ENCODE measurements at places on chromosomes 3 and 15.

DNA sequence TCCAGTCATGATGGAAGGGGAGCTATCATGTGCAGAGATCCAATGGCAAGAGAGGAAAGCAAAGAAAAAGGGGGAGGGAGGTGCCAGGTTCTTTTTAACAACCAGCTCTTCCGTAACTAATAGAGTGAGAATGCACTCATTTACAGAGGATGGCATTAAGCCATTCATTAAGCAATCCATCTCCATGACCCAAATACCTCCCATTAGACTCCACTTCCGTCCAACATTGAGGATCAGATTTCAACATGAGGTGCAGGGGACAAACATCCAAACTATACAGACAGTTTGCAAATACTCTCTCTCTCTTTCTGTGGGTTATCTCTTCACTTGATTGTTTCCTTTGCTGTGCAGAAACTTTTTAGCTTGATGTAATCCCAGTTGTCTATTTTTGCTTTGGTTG lies 21.2 kb downstream of the ZDHHC23 start:
- DNase-seq: no peak

DNA sequence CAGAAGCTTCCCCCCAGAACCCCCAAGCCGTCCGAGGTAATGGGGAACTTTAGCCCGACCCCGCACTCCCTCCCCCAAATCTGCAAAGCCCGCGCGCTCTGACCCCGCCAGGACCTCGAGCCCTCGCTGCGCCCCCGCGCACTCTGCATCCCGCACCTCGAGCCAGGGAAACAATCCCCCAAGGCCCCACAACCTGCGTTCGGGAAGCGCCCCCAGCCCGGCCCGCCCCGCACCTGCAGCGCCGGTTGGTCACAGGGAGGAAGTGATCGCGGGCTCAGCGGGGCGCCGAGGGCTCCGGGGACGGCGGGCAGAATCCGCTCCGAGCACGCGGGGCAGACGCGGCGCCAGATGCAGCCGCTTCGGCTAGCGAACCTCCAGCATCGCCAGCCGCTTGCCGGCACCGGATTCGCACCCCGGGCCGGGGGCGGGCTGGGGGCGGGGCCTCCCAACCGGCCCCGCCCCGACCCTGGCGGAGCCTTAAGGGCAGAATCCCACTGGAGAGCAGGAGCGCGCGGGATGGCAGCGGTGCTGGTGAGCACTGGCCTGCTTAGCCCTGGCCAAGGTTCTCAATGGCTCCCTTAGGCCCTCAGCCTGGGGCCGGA lies at the start of gene CAMKV:
CAMKV (minus strand) TSS at position 382 of the 602 bp plus-strand sequence. CDS start 7,518 bp downstream, outside the sequence.
- no peak for DNase-seq

DNA sequence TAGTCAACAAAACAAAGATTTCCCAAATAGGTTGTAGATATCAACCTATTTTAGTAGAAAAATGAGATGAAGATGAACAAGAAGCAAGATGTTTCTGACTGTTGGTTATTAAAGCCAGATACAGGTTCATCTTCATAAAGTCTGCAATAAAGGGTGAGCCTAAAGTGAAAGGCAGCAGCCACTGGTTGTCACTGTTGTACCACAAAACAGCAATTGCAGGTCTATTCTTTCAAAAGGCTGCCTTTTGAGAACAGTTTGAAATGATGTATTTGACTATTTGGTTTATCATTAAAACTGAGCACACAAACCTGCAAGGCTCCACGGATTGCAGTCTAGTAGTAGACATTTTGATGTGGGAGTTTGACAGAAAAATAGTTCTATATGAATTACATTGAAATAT lies 543.4 kb downstream of the GBE1 start:
- DNase-seq: no peak

GRCh38 chr15:84598250-84598649 lies 2.6 kb upstream of the ZSCAN2 start:
- DNase-seq: no peak

DNA sequence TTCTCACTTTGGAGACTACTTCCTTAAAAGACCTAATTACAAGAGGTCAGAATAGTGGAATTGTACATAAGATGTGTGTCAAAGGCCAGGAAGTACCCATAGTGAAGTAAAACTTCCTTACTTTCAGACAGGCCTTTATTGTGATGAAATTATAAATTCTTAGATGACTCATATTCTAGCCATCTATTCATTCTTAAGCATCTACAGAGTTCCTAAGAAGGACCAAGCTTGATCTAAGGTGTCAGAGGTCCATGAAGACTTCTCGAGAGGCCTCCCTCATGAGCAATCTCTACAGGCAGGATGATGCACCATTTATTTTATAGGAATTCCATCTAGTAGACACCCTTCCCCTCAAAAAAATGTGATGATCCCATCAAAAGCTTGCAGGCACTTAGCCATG lies 493.3 kb downstream of the MAGI1 start:
- no peak for DNase-seq

GRCh38 chr15:91476861-91477260 lies 376.6 kb upstream of the SLCO3A1 start:
- no peak for DNase-seq

- no peak for DNase-seq
Observed at GRCh38 chr3:128395500-128396162, 71.1 kb downstream of the DNAJB8 start.

GRCh38 chr15:67031331-67031730 lies 34.1 kb upstream of the SMAD3 start:
- no peak for DNase-seq

DNA sequence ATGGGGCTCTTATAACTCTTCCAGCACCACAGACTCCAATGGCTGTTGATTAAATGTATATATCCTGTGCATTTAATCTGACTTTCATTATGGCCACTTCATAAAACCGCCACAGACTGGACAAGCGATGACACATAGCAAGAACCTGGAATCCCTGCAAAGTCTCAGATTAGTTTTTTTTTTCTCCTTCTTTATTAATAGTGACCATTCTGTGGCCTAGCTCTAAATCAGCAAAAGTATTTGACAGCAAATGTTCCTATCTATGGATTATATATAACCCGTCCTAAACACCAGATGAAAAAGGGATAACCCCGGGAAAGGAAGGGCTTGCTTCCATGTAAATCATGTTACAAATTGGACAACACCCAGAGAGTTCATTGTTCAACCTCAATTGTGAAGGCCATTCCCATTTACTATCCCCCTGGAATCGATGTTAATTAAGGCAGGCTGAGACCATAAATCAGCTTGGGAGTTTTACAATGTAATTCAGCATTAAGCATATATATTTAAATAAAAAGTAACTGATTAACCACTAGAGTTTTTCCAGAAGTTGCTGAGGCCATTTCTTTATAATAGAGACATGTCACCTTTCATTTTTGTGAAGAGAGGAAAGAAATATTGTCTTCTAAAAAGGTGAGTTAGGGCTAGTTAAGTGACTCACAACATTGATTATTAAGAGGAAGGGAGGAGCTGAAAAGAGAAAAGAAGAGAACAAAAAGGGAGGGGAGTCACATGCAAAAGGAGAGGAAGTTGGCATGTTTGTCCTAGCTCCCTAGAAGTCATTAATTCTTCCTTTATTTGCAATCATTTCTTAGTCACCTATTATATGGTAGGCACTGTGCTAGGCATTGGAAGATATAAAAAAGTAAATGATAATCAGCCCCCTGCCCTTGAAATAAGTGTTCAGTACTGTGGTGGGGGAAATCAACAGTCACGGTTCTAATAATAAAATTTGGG lies 26.2 kb downstream of the ALDH1A2 start:
- no peak for DNase-seq

DNA sequence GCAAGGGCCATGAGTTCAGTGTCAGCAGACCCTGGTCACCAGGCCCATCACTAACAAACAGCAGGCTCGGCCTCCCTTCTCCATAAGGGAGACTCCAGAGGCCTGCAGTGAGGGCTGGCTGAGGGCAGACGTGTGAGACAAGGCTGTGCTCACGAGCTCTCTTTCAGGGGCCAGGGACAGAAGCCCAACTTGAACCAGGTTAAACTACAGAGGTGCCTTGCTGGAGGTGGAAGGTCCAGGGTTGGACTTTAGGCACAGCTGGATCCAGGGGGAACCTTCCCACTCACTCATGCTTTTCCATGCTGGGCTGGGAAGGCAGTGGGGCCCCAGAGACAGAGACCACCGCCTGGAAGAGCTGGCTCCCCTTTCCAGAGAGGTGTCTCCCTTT lies 19.0 kb downstream of the CFAP100 start:
- no peak for DNase-seq

GRCh38 chr3:192481638-192482037 lies 245.7 kb downstream of the FGF12 start:
- DNase-seq: no peak

- DNase-seq: no peak
Observed at GRCh38 chr3:159840703-159841299, 147.8 kb upstream of the IL12A start.

DNA sequence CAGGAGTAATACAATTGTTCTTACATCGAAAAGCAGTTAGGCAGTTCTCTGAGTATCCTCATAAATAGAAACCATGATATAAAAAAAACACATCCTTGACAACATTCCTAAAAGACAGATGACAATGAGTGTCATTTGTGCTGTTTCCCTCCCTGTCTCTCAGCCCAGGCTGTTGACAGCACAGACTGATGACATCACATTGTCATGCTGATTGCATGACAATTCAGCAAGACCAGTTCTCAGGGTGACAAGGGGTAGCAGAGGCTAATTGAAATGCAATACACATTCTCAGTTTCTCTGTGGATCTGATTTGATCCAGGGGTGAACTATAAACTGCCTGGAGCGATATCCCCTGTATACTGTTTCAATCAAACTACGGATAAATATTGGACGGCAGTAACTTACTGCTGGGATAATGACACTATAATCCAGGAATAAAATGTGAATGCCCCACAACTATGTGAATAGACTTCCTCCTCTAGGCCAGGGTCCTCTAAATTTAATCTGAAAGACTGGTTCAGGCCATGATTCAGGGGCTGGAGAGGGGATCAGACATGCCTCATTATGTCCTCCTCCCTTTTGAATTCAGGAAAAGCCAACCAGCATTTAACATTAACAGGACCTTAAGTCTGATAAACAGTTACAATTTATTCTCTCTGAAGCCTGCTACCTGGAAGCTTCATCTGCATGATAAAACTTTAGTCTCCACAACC lies 16.7 kb upstream of the EIF1B start:
- no peak for DNase-seq

DNA sequence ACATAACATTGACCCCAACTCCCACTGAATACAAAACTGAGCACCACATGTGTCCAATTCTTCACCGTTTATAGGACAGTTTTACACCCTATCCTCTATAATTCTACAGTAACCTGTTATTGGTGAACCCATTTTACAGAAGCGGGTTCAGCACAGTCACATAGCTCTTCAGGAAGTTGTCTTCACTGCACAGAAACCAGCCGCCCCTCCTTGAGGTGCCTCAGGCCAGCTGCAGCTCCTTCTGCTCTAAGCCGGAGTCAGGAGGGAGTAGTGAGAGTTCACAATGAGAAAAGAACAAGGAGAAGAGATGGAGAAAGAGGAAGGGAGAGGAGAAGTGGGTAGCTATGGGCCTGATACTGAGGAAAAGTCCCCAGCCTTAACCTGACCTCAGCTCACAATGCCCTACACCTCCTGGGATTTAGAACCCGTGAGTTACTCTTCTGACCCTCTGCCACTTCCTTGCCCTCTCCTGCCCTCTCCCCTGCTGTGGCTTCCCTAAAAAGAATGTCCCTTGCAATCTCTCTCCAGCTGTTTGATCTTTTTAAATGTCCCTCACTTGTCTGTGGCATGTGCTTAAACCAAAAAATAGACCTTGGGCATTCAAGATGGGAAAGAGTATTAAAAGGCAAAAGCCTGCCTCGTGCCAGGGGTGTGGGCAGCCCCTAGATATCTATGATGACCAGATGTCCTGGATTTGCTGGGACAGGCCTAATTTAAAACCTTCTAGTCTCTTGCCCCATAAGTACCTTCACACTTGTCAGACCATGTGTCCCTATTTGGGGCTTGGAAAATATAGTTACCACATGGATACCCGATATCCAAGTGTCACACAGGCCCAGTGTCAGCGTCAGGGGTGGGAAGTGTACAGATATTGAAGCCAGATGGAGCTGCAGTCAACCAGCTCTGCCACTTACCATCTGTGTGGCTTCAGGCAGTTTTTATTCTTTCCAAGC lies 71.3 kb upstream of the HES1 start:
- no peak for DNase-seq

GRCh38 chr15:69014454-69014853 lies at the start of gene NOX5:
NOX5 (plus strand) TSS chr15:69014695; CDS start chr15:69014736, 41 bp downstream.
- DNase-seq: no peak

- DNase-seq: no peak
Observed at GRCh38 chr15:51870774-51871173, 41.3 kb downstream of the TMOD3 start.

DNA sequence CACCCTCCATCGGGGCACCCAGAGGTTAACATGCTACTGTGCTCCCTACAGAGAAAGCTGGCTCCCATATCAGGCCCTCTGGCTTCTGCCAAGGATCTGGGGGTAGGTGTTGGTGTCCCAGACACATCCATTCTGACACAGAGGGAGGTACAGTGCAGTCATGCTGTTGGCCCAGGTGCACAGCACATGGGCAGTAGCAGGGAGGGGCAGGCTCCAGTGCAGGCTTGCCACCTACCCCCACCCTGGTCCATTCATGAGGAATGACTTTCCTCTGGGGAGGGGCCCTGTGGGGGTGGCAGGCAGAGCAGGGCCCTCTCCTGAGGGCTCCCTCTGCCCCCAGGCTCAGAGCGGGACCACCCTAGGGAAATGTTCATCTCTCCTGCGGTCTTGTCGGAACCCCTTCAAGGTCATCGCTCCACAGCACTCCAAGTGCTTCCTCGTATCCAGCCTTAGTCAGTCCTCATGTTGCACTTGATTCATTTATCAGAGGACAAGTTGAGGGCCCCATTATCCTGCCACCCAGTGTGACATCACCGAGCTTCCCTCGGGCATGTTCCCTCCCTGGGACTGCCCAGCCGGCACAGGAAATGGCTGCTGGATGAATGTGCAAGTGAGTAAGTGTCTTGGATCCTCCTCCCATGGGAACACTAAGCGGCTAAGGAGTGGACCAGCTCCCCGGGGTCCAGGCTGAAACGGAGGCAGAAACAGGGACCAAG lies 10.0 kb downstream of the DUSP7 start:
- DNase-seq: no peak

- no peak for DNase-seq
Observed at GRCh38 chr15:28986108-28986507, 100.3 kb downstream of the APBA2 start.

DNA sequence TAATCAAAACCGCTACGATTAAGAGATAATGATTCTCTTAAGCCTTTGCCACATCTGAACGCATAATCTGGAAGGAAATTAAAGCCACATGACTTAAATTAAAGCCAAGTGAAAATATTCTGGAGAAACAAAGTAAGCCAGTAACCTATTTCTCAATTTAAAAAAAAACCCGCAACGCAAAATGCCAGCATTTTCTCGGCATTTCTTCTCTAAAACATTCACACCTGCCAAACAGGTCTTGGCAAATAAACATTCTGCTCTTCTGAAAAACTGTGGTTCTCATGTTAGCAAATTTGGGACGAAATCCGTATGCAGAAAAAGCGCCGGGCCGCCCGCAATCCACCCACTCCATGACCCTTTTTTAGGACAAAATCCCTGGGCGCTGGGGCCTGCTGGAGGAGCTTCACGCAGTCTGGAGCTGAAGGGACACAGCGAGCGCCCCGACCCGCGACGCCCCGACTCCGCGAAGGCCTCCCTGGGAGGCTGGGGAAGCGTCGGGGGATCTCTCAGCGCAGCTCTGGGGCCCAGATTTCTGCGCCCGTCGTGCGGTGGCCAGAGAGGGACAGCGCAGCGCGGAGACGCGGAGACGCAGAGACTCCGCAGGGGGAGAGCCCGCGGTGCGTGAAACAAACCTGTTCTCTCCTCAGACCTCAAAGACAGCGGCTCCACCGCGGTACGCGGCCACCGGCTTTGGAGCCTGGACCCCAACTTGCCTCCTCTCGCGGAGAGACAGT lies 471 bp downstream of the NKIRAS1 start:
- DNase-seq: no peak

Measured in activated CD8-positive, alpha-beta memory T cell treated with anti-CD3 and anti-CD28 coated beads for 1 hour (primary cell).